ENCODE measurements at places on chromosomes 7 and 10.

GRCh38 chr7:150988230-150989226 is 2.3 kb upstream of the NOS3 start:
- DNase-seq, result peak; percentile 88

DNA sequence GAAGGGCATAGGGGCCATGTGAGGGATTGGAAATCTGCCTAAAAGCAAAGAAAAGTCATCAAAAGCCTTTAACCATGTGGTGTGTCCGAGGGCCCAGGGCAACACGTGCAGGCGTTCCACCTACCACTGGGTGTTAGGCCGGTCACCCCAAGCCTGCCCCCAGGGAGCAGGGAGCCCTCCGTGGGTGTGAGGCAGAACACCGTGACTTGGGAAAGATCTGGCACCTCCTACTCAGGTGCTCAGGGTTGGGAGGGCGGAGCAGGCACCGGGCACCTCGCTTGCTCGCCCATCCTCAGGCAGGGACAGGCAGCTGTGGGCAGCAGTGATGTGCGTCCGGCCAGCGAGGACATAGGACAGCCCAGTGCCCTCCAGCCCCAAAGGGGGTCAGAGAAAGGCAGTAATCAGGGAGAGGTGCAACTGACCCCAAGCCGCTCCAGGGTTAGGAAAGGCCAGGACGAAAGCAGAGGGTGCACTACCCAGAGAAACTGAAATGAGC is 80.7 kb upstream of the CHST15 start:
- no peak for DNase-seq

GRCh38 chr7:118372530-118372929 is 148.0 kb downstream of the ANKRD7 start:
- DNase-seq, result no peak

DNA sequence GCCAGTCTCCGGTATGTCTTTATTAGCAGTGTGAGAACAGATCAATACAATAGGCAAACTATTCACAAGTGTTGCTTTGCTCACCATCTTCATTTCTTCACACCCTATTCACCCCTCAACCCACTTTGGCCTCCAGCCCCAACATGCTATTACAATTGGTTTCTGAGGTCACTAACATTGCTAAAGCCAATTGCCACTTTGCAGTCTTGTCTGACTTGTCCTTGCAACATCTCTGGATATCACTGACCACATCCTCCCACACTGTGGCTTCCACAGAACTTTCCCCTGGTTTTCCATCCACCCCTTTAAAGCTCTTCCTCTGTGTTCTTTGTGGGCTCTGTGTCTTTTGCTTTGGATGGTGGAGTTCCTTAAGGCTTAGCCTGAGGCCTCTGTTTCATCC is 5.2 kb upstream of the APBB1IP start:
- no peak for DNase-seq

DNA sequence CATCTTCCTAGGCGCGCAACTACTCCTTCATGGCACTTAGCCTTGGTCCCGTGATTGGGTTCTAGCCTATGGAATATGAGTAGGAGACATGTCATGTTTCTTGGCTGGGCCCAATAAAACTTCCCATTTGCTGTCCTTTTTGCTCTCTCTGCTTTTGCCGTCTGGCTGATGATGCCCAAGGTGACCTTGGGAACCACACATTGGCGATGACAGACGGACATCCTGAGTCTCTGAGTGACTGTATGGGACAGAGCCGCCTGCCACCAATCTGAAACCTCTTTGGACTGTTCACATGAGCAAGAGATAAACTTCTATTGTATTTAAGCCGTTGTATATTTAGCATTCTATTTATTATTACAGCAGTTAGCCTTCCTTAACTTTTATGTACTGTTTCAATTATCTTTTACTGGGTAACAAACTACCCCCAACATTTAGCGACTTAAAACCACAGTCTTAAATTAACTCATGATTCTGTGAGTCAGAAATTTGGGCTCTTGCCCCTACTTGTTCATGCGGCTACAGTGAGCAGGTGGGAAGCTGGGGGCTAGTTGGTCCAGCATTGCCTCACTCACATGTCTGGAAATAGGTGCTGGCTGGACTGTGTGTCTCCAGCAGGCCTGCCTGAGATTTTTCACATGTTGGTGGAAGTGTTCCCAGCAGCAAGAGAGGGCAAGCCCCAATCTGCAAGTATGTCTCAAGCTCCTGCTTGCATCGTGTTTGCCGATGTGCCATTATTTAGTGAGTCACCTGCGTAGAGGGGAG is 71.7 kb downstream of the NOD1 start:
- no peak for DNase-seq

GRCh38 chr10:30176182-30176581 is 116.8 kb upstream of the JCAD start:
- DNase-seq, result no peak

- no peak for DNase-seq
These were observed 2.9 kb downstream of the KLF6 start for GRCh38 chr10:3782146-3782450.

DNA sequence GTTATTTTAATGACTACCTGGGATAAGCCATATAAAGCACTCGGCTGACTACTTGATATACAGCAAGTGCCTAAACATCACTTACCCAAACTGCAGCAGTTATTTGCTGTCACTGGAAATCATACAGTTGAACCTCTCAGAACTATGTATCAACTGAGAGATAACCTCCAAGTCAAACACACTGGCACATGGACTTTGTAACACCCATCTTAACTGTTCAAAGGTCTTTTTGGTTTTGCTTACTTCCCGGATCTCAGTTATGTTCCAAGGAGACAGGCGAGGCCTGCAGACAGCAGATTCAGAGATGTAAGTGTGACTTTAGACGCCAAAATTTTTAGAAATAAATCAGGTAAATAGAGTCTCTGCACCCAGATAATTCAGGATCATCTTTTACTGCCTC is 34.6 kb upstream of the DAGLB start:
- DNase-seq, result no peak

- no peak for DNase-seq
These were observed 16.0 kb downstream of the PAPSS2 start for GRCh38 chr10:87675396-87676376.

- DNase-seq, result no peak
These were observed 43.1 kb downstream of the FOXK1 start for GRCh38 chr7:4725014-4725849.

GRCh38 chr10:86305521-86305920 is 61.1 kb downstream of the GRID1 start:
- DNase-seq, result no peak

DNA sequence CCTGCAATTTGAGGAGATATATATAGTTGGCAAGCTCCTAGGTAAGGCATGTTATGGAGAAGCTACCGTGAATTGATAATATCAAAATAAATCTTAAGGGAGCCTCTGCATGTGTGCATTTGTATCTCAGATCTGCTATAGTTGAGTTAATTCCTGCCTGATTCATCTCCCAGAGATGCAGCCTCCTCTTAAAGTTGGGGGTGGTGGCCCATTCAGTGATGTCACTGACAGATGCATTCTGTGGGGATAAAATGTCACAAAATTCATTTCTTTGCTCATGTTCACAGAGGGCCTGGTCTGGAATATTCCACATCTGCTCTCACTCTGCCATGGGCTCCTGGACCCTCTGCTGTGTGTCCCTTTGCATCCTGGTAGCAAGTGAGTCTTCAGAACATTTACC is 185.8 kb upstream of the PRSS1 start:
- no peak for DNase-seq

- no peak for DNase-seq
These were observed 9.6 kb upstream of the OAT start for GRCh38 chr10:124428207-124428777.

GRCh38 chr7:7395785-7396184 is 139.9 kb downstream of the COL28A1 start:
- no peak for DNase-seq

DNA sequence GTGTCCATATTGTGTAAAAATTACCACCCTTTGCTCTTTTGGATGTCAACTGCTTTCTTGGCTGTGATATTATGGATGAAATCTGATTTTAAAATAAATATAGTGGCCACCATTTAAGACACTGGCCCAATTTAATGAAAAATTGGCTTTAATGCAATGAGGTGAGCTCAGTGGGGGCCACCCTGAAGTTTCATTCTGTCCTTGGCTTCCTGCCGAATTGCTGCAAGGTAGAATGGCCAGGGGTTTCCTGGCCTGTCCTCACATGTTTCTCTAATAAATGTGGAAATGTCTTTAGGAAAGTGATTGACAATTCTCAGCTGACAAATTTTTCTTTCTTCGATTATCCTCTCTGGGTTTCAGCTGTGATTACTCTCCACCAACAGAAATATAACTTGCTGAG is 36.0 kb downstream of the DYNC1I1 start:
- no peak for DNase-seq

- DNase-seq, result peak; percentile 72
These were observed 895 bp upstream of the NAPEPLD start for GRCh38 chr7:103149808-103150180.

DNA sequence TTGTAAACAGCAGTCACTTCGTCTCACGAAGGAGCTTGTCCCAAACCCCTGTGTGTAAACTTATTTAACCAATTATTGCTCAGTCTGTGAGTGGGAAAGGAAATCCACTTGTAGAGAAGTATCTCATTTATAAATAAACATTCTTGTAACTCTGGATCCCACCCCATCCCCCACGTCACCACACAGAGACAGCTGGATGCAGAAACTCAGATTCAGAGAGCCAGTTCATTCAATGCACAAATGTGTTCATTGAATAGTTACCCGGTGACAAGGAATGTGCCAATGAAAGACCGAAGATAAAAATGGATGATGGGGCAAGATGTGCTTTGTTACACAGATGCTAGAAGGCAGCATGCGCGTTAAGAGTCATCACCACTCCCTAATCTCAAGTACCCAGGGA is 8.3 kb upstream of the OCM start:
- no peak for DNase-seq

All from Karpas-422 (cell line).